Left ventricle myocardium inferior (tissue), 1 donor: ENCODE measurements at places on chromosomes 2 and 18. TPM values are rescaled to one million over a fixed set of nuclear protein-coding genes. Genes with fewer than 3 reads are reported as not detected.

- no peak for DNase-seq
- peak overlapping the region; percentile 21 for H3K27ac ChIP-seq
- H3K27me3 ChIP-seq: no peaks in the 10 kb centered on the region
Measured at GRCh38 chr2:159002462-159003111, 34.1 kb downstream of the TANC1 start.

DNA sequence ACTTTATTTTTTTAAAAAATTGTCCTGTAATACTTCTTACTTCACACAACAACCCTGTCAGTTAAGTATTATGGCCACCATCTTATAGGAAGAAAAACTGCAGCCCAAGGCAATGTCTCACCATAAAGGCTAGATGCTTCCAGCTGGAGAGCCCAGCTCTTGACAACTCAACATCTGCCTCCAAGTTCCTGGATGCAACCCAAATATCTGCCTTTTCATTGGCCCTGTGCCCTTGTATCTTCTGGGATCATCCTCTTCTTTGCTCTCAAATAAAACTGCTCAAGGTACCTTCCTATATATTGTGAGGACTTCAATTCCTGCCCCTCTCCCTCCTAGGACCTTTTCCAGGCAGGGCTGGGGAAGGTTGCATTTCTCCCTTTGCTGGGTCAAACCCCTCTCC is 69.5 kb downstream of the BIN1 start:
- H3K4me1 ChIP-seq: no peaks in the 10 kb centered on the region
- H3K27me3 ChIP-seq: no peaks in the 10 kb centered on the region
- no peaks in the 10 kb centered on the region for H3K36me3 ChIP-seq
- H3K27ac ChIP-seq: no peak overlapping the region

- DNase-seq: no peak
- H3K4me1 ChIP-seq: peaks cover 8% of the 10 kb centered on the region
- H3K27ac ChIP-seq: no peak overlapping the region
- peaks cover 9% of the 10 kb centered on the region for H3K27me3 ChIP-seq
- no peak overlapping the region for H3K4me3 ChIP-seq
Measured at GRCh38 chr18:80167931-80168330, 58.9 kb downstream of the ADNP2 start.

DNA sequence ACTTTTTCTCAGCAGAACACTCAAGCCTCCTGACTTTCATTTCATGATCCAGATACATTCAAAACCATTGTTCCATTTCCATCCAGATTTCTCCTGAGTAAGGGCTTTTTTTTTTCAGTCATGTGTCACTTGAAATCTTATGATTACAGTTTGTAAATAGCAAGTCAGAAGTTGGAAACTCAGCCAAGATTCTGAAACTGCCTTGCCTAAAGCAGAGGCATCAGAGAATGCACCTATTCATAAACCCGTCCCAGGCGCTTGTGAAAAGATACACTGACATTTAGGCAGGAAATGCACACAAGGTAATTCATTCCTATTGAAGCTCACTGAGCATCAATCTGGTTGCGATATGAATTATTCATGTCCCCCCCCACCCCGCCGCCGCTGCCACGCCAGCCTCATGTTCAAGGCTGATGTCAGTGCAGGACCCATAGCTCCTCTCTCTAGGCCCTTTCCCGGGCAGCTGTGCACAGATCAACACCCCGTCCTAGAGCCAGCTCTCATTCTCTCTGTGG is 30.4 kb upstream of the MGAT4A start:
- no peak overlapping the region for H3K27ac ChIP-seq
- peaks cover 30% of the 10 kb centered on the region for H3K4me1 ChIP-seq
- H3K36me3 ChIP-seq: no peaks in the 10 kb centered on the region
- H3K27me3 ChIP-seq: no peaks in the 10 kb centered on the region
- H3K4me3 ChIP-seq: no peak overlapping the region
- no peak for DNase-seq

GRCh38 chr2:140257692-140258300 is 1477.6 kb upstream of the NXPH2 start:
- no peak overlapping the region for H3K27ac ChIP-seq
- no peaks in the 10 kb centered on the region for H3K4me1 ChIP-seq
- H3K4me3 ChIP-seq: no peak overlapping the region
- no peaks in the 10 kb centered on the region for H3K27me3 ChIP-seq

GRCh38 chr2:166454006-166454595 is 39.9 kb downstream of the SCN7A start:
- H3K36me3 ChIP-seq: peaks cover 6% of the 10 kb centered on the region
- H3K4me1 ChIP-seq: no peaks in the 10 kb centered on the region
- no peak for DNase-seq
- H3K27me3 ChIP-seq: no peaks in the 10 kb centered on the region
- H3K4me3 ChIP-seq: no peak overlapping the region

DNA sequence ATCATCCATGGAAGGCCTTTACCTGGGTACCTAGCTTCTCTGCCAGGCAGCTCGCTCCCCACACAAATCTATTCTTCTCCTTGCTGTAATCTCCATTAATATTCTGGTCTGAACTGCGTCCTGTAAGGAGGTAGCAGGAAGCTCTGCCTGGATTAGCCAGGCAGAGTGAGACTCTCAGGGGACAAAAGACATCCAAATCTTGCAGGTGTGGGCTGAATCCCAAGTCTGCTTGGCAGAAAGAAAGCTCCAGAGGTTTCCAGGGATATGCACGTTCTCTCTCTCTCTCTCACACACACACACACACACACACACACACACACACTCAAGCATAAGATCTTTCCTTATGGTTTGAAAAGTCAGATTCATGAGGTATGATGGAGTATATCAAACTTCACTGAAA is 66.5 kb downstream of the THNSL2 start:
- DNase-seq: no peak
- no peak overlapping the region for H3K27ac ChIP-seq
- no peak overlapping the region for H3K4me3 ChIP-seq
- no peaks in the 10 kb centered on the region for H3K4me1 ChIP-seq

DNA sequence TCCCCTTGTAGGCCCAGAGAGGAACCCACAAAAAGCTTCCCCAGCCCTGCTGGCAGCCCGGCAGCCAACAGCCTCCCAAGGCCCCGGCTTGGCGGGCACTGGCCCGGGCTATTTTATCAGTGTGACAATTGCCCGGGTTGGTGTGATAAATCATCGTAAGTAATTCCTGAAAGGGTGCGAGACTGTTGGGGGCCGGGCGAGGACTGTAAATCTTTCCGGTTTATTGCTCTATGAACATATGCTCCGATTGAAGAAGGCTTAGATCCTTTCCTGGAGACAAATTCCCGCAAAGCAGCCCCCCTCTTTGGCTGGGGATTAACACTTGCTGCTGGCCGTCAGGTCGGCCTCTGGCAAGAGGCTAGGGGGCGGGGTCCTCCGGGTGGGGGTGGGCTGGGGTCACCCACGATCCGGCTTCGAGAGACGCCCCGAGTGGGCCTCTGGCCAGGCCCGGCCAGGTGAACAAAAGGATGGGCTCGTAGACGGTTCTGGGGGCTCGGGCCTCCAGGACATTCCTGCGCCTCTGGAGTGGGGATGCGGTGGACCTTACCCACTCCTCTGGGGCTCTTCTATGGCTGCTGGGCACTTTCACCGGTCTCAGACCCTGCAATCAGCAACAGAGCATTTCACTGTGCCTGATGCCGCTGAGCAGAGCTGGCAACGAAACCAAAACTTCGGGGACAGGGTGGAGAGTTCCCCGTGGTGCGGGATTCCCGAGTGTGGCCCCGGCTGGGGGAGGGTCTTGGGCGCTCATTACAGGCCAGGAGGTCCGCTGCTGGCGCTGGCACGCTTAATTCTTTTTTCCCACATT is 2.0 kb downstream of the HOXD3 start:
- H3K27me3 ChIP-seq: peaks cover 100% of the 10 kb centered on the region
- H3K36me3 ChIP-seq: no peaks in the 10 kb centered on the region
- DNase-seq: no peak
- H3K27ac ChIP-seq: no peak overlapping the region
- no peak overlapping the region for H3K4me3 ChIP-seq

The CYP27A1 gene
- 6.7 TPM for total RNA-seq

The VIT gene
- 8.5 TPM for total RNA-seq

The RHBDD1 gene
- 35.1 TPM for total RNA-seq
